GM12864 (cell line): ENCODE measurements at places on chromosomes 2 and 18.

GRCh38 chr2:97870396-97870843, 125.3 kb downstream of the TMEM131 start:
- peak; percentile 81 for DNase-seq

GRCh38 chr2:19356545-19357401, 1.6 kb downstream of the OSR1 start:
- DNase-seq, result no peak

GRCh38 chr18:36066686-36067054, 689 bp downstream of the RPRD1A start:
- no peak for DNase-seq

GRCh38 chr2:37830636-37831035, 94.5 kb upstream of the RMDN2 start:
- no peak for DNase-seq

GRCh38 chr2:42775810-42776209, 11.9 kb upstream of the OXER1 start:
- DNase-seq, result no peak

- no peak for DNase-seq
Measured at GRCh38 chr2:85959185-85959584, 70.4 kb upstream of the ST3GAL5 start.

DNA sequence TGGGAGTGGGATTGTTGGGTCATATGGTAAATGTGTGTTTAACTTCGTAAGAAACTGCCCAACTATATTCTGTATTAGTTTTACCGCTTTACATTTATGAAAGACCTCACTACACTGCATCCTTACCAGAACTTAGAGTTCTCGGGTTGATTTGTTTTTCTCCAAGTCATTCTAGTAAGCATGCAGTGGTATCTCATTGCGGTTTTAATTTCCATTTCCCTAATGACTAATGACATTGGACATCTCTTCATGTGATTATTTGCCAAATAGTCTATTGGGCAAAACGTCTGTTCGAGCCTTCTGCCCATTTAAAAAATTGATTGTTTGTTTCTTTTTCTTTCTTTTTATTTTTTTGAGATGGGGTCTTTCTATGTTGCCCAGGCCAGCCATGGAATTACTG, 6.8 kb downstream of the FBLN7 start:
- DNase-seq, result no peak

- no peak for DNase-seq
Measured at GRCh38 chr2:81389203-81389602, 1084.7 kb upstream of the LRRTM1 start.

GRCh38 chr18:77486985-77487384, 237.3 kb downstream of the GALR1 start:
- no peak for DNase-seq

DNA sequence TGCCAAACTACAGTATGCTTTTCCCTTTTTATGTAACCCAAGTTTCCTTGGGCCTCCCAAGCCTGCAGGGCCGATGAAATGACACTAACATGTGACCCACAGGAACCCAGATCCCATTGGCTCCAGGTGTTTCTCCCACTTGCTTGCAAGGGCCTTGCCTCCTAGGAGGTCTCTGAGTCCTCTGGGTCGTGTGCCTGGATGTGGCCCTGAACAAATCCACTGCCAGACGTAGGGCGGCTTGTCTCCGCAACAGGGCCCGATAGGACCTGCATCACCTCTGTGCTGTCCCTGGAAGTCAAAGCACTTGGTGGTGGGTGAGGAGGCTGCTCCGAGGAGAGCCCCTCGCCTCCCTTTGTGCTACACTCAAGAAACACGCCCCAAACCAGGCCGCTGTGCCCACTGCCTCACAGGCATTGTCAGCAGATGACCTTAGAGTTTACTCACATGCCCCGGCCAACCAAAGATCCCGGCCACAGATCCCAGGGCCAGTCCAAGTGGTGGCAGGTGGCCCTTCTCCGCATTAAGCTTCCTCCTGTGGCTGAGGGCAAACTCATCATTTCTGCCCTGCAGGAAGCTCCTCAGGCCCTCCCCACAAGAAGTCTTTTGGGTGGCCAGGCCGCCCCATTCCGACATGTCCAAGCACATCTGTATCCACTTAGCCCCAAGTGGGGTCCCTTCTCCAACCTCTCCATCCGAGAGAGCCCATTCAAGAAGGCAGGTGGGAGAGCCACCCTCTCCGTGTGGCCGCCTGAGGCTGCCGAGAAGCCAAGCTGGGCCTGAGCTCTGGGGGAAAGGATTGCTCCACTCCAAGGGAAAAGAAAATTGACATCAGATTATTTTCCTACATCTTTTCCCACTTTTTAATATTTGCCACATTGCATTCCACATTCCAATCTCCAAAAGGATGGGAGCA, 76.7 kb downstream of the GFPT1 start:
- DNase-seq, result no peak

GRCh38 chr18:41965634-41966255, 10.7 kb downstream of the PIK3C3 start:
- DNase-seq, result no peak

- no peak for DNase-seq
Measured at GRCh38 chr2:12604341-12604740, 112.4 kb upstream of the TRIB2 start.

DNA sequence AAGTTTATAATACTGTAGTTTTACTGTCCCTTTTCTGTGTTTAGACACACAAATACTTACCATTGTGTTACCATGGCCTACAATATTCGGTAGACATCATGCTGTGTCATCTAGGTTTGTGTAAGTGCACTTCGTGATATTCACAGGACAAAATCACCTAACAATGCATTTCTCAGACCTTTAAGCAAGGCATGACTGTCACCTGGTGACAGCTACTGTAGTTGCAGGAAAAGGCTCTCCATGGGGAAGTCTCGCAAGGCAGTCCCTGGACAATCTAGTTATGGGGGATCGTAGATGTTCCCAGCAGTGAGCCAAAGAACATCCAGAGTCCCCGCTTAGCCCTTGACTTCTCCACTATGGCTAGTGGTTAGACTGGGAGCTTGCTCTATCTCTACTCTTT, 73.1 kb downstream of the EIF2AK3 start:
- no peak for DNase-seq

DNA sequence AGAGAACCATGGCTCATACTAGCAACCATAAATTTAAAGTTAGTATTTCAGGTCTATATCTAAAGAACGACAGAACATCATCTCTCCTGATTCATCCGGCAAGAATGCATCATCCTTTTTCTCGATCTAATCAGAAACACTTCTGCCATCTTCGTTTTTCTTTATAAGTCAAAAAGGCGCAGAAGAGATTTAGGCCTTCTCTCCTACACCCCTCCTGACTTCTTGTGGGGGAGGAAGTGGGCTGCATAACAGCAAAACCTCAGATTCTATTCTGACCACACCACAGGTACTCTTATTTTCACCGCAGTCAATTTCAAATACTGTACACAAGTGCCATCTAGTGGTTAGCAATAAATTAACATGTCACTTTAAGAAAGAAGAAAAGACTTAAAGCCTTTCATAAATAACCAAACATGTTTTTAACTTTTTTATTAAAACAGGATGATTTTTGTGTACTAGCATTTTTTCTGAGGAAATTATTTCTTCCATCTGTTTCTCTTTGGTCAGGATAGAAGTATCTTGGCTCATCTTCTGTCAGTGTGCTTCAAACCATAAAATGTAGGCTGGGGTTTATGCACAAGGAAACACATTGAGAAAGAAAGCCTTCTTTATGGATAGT, 48.4 kb upstream of the PIK3C3 start:
- peak; percentile 34 for DNase-seq

- DNase-seq, result no peak
Measured at GRCh38 chr2:222900354-222900753, 39.5 kb downstream of the ACSL3 start.

DNA sequence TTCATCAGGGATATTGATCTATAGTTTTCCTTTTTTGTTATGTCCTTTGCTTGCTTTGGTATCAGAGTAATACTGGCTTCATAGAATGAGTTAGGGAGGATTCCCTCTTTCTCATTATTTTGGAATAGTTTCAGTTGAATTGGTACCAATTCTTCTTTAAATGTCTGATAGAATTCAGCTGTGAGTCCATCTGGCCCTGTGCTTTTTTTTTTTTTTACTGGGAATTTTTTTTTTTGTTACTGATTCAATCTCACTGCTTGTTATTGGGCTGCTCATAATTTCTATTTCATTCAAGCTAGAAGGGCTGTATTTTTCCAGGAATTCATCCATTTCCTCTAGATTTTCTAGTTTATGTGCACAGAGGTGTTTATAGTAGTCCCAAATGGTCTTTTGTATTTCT, 103.9 kb downstream of the RND3 start:
- no peak for DNase-seq

DNA sequence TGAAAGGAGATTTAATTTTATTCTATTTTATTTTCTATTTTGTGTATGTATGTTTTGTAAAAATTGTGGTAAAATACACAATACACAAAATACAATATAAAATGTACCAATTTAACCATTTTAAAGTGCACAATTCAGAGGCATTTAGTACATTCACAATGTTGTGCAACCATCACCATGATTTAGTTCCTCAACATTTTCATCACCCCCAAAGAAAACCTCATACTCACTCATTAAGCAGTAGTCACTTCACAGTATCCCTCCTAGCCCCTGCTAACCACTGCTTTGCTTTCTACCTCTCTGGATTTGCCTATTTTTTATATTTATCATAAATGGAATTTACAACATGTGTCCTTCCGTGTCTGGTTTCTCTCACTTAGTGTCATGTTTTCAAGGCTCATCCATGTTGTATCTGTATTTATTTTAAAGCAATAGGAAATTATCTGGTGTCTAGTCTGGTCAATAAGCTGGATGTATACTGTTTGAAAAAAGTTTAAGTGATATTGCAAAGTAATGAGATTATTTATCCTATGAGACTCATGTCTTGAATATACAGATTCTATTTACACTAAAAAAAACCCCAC, 77.9 kb upstream of the GLS start:
- no peak for DNase-seq

DNA sequence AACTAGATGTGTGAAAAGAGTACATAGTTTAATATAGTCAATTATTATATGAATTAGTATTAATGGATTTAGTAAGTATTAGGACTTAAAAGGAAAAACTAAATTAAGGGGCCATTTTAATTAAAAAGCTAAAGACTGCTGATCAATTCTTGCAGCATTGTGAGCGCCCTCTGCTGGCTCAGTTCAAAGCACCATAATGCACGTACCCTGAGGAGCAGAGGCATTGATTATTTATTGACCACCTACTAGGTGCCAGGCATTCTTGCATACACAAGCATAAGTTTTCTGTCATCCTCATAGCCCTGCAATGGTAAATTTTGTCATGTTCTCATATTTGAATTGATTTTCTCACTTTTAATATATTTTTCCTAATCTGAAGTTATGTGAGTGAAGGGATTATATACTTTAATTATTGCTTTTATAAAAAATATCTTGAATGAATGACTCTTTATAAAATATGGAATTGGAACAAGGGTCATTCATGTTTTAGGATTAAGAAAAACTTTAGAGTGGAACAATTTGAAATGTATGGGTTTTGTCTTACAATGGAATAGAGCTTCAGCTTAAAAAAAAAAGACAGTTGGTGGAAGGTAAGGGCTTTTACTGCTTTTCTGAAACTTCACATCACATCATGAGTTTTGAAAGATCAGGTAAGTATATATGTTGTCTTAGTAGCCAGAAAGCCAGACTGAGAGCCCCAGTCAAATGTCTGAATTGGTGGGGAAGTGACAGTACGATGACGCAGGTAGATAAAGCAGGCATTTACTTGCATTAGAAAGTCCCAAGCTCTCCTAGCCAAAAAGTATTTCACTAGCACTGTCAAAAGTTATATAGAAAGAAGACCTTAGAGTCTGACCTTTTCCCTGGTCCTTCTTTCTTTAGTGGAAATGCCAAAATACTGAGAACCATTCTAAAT, 9.7 kb downstream of the ITGA4 start:
- no peak for DNase-seq

DNA sequence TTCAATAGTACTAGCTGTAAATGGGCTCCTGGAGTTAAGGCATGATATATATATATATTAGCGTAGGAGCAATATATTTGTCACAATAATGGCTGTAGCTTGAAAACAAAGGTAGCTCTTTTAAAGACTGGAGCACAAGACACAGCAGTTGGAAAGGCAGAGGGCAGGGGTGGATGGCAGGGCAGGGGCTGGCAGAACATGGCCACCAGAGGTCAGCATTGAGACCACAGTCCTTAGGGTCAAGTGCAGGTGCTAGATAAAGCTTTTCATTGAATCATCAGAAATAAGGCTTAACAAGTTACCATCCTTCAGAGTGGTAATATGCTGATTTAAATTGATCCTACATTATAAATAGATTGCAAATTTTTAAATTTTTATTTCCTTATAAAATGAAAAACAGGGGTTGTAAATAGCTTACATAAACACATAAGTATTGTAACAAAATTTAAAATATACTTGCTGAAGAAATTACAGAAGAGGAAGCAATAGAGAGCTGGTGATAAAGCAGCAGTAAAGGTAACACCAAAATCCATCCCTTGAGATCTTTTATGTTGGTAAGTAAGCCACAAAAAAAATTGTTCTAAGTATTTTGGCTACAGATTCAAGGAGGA, 161.2 kb upstream of the PIEZO2 start:
- DNase-seq, result no peak

DNA sequence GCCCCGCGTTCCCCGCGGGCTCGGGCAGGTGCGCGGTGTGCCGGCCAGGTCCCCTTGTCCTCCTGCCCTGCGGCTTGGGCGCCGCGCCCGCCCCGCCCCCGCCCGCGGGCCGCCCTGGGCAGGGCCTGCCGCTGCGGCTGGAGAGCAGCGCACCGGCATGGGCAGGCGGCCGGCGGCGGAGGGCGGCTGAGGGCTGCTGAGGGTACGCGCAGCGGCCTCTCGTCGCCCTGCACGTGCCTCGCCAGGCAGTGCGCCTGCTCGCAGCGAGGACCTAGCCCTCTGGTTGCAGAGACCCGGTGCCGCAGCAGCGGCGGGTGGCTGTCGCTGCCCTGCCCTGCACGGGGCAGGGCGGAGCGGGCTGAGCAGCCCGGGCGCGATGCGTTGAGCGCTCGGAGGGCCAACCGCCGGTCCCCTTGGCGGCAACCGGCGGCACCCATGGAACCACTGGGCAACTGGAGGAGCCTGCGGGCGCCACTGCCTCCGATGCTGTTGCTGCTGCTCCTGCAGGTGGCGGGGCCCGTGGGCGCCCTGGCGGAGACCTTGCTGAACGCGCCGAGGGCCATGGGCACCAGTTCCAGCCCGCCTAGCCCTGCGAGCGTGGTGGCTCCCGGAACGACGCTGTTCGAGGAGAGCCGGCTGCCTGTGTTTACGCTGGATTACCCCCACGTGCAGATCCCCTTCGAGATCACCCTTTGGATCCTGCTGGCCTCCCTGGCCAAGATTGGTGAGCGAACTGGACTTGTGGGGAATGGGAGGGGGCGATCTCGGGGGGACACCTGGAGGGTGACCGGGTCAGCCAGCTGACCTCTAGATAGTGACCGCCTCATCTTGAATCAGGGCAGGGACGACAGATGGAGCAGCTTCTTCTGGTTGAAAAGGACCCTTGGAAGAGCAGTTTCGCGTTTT, at the start of gene SLC9A2:
Gene SLC9A2, plus strand, starts transcription at position 140 of the 906 bp plus-strand sequence. Its CDS starts 296 bp downstream, at position 436.
- DNase-seq, result no peak

GRCh38 chr2:182360663-182361260, 66.1 kb downstream of the PDE1A start:
- no peak for DNase-seq

- DNase-seq, result peak; percentile 5
Measured at GRCh38 chr2:44277541-44277940, 2.3 kb downstream of the SLC3A1 start.
